Activated CD4-positive, alpha-beta T cell treated with anti-CD3 and anti-CD28 coated beads for 4 hours (primary cell): ENCODE measurements at places on chromosomes 6 and 20.

DNA sequence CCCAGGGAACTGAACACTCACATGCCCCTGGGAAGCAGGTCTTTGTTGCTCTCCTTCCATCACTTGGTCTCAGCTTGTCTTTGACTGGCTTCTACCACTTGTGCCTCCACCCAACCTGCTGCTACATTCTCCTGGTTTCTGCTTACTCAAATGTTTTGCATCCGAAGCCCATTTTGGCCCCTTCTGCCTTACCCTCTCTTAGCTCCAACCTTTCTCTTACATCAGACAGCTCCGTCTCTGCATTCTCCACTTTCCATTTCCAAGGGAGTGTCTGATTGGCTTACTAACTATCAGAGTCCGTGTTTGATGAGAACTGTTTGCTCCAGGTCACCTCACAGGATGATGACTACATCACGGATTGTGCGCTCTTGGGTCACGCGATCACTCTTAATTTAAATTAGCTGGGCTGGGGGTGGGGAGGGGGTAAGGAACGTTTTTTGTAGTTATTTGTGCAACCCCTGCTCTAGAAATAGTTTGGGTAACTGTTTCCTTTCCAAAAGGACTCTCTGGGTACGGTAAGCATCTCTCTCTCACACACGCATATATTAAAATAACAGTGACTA, 844 bp upstream of the ABRACL start:
- DNase-seq = peak; percentile 39

GRCh38 chr6:90534337-90535025, 52.4 kb downstream of the MAP3K7 start:
- no peak for DNase-seq

- no peak for DNase-seq
Observed at GRCh38 chr6:115932481-115932880, 128.2 kb downstream of the FRK start.

GRCh38 chr6:125124049-125124669, 29.4 kb upstream of the TPD52L1 start:
- DNase-seq = no peak

GRCh38 chr20:39822667-39823066, 860.5 kb downstream of the DHX35 start:
- no peak for DNase-seq

GRCh38 chr6:160462116-160462515, 113.9 kb downstream of the SLC22A3 start:
- no peak for DNase-seq

- no peak for DNase-seq
Observed at GRCh38 chr6:155026022-155026705, 31.0 kb downstream of the TIAM2 start.

DNA sequence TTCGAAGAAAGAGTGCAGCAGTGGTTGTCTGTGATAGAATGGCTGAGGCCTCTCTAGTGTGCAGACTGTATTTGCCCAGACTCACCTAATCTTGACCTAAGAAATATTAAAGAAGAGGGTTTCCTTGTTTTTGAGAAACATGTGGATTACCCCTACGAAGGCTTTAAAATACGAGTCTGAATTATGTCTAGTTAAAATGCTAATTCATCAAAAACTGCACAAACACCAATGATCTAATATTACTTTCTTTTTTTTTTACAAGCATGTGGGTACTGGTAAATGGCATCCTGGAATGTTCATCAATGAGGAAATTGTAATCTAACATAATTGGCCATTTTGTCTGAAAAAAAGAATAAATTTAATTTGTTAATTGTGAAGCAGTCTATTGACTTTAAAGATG, 510.9 kb downstream of the EPM2A start:
- no peak for DNase-seq

DNA sequence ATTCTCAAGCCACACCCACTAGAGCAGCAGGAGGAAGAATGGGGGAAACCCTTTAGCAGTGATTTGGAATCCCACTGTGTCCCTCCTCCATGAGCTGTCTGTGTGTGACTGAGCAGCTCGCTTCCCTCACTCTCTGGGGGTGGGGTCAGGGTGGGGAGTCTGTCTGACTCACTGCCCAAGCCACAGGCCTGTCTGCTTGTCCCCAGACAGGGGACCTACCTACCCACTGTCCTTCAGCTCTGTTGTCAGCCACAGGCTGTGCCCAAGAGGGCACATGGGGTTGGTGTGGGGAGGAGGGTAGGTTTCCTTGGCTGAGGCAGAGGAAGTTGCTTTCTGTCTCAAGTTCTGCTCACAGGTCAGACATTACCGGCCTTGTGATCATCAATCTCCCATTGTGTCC, 127.0 kb downstream of the MAFB start:
- DNase-seq = no peak

- DNase-seq = no peak
Observed at GRCh38 chr20:21554376-21554890, 40.6 kb upstream of the NKX2-2 start.

DNA sequence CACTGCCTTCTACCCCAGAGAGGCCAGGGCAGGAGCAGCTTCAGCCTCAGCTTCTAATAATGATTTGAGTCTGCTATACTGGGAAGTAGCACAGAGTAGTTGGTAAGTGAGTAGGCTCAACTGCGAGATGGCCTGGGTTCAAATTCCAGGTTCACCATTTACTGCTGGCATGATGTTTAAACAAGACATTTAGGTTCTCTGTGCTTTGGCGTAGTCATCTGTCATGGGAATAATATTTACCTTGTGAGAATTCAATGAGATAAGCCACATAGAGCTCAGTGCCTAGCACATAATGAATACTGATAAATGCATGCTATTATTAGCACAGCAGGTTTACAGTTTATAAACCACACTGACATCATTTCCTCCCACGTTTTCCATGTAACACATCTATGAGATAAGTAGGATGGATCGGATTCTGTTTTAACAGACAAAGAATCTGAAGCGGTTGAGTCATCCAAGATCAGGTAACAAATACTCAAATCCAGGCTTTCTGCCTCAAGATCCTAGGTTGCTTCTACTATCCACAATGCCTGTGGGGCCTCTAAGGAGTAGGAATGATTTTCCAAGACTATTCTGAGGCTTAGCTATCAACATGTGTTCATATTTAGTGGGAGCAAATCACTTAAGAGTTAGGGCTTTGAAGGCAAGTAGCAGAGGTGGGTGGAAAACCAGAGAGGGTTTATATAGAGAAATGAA, 72.9 kb upstream of the DTNBP1 start:
- DNase-seq = no peak

- DNase-seq = no peak
Observed at GRCh38 chr6:129759796-129760605, 50.0 kb upstream of the ARHGAP18 start.

DNA sequence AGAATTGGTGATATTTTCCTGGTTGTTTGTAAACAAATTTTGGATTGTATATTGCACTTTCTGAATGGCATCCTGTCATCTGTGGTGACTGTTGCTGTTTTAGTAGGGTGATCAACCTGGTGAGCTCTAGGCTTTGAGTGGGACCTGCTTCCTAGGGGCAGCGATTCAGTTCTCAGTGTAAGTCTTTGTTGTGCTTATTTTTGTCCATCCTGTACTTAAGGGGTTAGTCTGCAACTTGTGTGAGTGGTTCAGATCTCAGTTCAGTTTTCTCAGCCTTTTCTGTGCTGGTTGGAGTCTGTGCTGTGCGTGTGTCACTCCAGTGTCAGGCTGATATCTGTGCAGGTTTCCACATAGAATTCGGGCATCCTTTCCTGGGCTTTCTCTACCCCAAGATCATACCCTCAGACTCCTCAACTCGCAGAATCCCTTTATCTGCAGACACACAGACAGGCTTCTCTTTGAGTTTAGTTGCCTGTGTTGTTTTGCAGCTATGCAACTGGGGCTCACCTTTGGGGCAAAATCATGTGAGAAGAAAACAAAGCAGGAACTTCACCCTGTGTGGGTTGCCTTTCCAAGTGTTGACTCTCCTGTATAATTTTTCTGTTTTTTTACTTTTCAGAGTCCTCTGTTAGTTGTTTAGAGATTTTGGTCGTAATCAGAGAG, 177.7 kb downstream of the FARS2 start:
- no peak for DNase-seq

DNA sequence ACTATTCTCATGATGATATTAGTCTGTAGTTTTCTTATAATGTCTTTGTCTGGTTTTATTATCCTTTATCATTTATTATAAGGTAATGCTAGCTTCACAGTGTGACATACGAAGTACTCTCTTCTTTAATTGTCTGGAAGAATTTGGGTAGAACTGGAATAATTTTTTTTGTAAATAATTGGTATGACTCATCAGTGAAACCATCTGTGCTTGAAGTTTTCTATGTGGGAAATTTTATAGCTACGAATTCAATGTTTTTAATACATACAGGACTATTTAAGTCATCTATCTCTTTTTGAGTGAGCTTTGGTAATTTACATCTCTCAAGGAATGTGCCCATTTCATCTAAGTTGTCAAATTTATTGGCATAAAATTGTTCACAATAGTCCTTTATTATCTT, 86.3 kb downstream of the SOD2 start:
- DNase-seq = no peak

- no peak for DNase-seq
Observed at GRCh38 chr6:14118446-14118845, 874 bp downstream of the CD83 start.

DNA sequence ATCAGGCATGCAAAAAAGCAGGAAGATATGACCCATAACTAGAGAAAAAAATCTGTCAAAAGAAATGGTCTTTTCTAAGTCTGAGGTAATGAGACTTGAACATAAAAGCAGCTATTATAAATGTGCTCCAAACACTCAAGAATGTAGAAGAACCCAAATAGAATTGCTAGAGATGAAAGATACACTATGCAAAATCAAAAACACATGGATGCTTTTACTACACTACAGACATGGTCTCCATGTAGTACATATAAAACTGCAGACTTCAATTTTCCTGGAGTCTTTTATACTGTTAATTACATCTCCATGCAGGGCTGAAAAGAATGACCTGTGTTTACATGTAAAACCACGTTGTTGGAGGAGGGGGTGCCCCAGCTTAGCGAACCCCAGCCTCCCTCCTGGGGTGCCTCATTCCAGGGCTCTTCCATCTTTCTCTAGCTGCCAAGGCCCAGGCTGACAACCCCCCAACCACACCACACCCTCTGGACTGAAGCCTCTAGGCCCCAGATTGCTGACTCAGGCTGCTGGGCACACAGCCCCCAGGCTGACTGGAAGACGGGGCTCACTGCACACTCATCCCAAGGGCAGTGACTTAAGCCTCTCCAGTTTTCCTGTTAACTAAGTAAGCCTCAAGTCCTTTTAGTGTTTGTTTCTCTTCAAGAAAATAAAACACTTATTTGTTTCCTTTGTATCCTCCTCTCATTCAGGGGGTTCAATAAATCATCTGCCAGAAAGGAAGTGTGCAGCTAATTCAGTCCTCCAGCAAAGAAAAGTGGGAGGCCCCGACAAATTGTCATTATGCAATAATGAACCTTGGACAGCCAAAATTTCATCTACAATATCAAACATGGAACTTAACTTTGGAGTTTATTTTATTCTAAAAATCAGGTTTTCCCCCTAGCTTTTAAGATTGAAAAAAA, 26.0 kb upstream of the PLAGL1 start:
- no peak for DNase-seq

- DNase-seq = no peak
Observed at GRCh38 chr6:118097576-118097975, 190.5 kb downstream of the SLC35F1 start.

DNA sequence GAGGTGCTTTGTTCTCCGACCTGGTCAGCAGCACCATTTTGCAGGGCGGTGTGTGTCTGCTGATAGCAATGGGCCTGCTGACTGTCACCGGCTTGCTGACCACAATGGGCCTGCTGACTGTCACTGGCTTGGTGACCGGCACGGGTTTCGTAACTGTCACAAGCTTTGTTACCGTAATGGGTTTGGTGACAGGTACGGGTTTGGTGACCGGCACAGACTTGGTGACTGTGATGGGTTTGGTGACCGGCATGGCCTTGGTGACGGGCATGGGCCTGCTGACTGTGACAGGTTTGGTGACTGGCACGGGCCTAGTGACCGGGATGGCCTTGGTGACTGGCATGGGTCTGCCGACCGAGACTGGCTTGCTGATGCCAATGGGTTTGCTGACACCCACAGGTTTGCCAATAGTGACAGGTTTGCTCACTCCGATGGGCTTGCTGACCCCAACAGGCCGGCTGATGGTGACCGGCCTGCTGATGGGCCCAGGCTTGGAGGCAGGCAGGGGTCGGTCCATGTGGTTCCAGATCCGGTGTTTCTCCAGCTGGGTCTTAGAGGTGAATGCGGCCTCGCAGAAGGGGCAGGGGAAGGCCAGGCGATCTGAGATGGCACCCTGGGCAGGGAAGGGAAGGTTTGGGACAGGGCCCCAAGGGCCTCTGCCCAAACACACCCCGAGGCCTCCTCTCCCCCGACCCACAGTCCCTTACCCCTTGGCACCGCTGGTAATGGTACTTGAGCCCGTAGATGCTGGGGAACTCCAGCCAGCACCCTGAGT, 3.4 kb downstream of the ZNF512B start:
- no peak for DNase-seq

- DNase-seq = no peak
Observed at GRCh38 chr6:99148761-99149160, 200.7 kb downstream of the FAXC start.

DNA sequence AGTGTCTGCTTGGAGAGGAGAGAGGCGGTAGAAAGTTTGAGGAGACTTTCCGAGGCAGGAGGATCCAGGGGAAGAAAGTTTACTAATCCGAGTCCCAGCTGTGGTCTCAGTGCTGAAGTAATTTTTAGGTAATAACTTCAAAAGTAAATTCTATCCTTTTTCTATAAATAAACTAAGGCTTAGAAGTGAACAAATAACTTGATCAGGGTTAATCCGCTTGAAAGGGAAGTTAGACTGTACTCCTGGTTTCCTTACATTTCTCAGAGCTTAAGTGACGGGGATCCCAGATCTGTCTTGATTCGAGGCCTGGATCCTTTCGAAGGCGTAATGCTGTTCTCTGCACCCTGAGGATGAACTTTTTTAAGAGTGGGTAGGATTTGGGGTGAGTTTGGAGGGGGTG, 2.6 kb downstream of the STK35 start:
- DNase-seq = no peak

- no peak for DNase-seq
Observed at GRCh38 chr6:149182262-149182661, 135.2 kb upstream of the TAB2 start.

- no peak for DNase-seq
Observed at GRCh38 chr6:169251371-169251802, 2.3 kb downstream of the THBS2 start.

GRCh38 chr20:63738687-63739129, 868 bp upstream of the SLC2A4RG start:
- peak; percentile 43 for DNase-seq

- peak; percentile 26 for DNase-seq
Observed at GRCh38 chr6:157800420-157801237, 22.4 kb upstream of the SNX9 start.

DNA sequence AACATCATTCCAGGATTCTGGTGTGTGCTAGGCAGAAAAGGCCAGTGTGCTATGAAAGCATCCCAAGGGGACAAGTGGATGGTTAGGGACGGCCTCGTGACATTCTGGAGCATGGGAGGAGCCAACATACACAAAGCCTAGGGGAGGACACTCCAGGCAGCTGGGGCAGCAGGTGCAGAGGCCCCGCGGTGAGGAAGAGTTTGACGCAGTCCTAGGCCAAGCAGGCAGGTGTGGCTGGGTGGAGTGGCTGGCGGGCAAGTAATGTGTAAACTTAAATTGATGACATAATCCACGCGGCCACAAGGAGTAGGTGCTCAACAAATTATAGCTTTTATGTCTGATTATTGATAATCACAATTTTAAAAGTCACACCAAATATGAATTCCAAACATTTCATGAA, 93.6 kb downstream of the TMEM242 start:
- DNase-seq = no peak
